Type B pancreatic cell (in vitro differentiated cells): ENCODE measurements at places on chromosomes 12 and 14.

- no peak for DNase-seq
Measured at GRCh38 chr14:45145214-45145613, 9.5 kb downstream of the FANCM start.

DNA sequence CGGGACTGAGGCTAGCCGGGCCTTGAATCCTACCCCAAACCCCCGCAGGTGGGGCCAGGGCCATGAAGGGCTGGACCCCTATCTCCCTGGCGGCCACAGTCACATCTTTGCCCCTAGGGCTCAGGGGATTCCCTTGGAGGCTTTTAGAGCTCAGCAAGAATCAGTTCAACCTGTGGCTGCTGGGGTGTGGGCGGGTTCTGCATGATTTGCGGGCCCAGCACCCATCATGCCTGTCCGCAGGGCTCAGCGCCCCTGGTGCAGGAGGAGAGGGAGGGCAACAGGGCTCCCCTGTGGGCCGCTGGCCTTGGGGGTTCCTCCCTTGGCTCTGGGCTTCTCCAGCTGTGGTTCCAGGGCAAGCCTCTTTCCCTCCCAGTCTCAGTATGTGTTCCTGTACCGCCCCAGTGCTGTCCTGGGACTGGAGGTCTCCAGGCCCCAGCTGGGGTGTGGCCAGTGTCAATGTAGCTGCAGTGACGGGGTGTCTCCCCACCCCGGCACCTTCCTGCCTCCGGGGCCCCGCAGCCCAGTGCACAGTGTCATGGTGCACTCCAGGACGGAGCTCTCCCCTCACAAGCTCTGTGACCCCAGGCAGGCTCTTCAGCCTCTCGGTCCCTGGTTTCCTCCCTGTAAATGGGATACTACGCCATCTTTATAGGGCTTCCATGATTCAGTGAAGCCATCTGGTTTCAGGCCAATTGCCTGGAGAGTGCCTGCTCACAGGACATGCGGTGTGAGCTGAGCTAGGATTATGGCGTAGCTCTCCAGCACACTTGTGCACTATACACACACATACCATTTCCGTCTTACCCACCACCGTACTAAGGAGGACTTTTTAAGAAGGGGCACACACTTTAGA lies 9.9 kb upstream of the LBHD2 start:
- no peak for DNase-seq

GRCh38 chr12:10718279-10718821 lies 4.8 kb downstream of the YBX3 start:
- no peak for DNase-seq

DNA sequence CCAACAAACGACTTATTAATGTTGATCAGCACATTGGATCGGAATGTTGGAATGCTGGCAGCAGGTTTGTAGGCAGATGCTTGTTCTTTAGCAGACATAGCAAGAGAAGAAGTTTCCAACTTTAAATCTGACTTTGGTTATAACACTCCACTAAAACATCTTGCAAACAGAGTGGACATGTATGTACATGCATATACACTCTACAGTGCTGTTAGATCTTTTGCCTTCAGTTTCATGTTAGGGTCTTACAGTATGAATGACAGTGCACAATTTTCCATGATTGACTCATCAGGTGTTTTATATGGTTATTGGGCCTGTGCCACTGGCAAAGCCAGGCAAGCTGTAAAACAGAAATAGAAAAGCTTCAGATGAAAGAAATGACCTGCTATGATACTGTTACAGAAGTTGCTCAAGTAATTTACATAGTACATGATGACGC lies 14.3 kb upstream of the DHRS7 start:
- DNase-seq: no peak

- no peak for DNase-seq
Measured at GRCh38 chr12:62379026-62379722, 87.5 kb upstream of the MON2 start.

DNA sequence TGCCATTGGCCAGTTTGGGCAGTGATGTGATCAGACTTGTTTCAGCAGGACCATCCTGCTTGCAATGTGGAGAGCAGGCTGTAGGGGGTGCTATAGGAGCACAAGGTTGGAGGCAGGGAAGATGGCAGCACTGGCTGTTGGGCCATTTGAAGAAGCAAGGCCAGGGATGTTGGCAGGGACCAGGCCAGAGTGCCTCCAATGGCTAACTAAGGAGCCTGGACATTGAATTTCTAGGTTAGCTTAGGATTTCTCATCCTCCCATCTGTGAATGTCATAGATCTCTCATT lies 23.5 kb downstream of the FGF23 start:
- no peak for DNase-seq

DNA sequence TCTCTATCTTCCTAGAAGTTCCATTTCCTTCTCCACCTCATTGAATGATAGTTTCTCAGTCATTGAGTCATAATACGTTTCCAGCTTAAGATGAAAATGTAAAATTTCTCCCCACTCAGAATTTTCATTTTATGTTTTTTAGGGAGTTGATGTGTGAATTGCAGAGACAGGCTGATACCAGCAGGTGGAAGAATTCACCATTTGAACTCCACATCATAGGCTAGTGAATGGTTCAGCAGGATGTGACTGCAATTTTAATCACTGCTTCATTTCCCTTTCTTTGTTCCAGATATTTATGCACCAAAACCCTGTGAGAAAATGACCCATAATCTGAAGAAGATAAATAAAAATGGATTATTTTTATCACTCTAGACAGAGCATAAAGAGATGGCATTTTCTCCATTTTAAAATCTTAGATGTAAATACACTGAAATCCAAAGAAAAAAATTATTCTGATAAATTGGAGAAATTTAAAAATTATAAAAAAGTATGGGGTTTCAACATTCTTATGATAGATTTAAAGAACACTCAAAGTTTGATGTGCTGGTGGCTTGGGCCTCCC lies 10.6 kb upstream of the PYGL start:
- DNase-seq: no peak

DNA sequence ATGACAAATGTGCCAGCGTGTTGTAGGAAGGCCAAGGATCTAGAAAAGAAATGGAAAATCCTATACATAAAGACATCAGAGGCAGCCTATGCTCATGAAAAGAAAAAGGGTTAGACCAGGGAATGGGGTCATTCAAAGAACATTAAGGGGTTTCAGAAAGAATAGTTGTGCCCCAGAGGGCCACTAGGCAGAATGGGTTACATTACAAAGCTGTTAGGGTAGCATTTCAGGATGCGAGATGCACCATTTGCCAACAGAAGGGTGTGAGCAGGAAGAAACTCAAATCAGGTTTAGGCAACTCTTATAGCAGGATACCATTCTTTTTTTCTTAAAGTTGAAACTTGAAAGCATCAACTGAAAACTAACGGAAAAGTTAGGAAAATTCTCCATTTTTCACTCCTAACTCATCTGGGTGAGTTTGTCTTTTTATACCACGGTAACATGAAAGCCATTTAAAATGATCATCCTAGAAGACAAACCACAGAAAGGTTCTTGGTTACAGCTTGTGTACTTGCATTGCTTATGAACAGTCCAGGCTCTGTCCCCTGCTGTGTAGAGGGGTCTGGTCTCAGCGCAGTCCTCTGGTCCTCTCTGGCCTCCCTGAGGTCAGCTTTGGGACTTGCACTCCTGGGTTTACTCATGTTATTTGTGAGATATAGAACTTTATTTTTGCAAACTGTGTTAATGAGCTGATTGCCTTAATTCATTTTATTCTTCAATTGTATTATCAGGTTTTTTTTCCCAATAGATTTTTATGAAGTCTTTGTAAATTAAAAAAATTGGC lies 209.1 kb downstream of the DACT1 start:
- no peak for DNase-seq

DNA sequence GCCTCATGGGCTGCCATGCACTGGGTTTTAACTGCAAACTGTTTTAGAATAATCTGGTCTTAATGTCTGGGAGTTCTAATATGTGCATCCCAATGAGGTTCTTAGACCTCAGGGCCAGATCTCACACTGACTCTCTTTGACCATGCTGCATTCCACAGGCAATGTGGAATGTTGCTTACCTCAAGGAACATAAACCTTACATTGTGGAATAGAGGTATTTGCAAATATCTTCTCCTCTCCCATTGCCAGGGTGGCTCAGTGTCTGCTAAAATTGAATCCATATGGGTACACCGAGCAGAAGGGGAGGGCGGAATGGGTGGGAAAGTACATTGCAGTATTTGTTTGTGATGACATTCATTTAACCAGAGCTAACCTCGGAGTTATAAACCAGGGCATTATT lies 78.6 kb downstream of the CHST11 start:
- DNase-seq: no peak

GRCh38 chr14:89736881-89737280 lies 217.6 kb downstream of the EFCAB11 start:
- DNase-seq: no peak
